ENCODE measurements at places on chromosomes 13 and 19. TPM values are rescaled to one million over a fixed set of nuclear protein-coding genes. Genes with fewer than 3 reads are reported as not detected.
A peak's percentile ranks its signal among the peaks of the same experiment; 100 is the strongest.

GRCh38 chr13:40920826-40921225, 98.3 kb downstream of the ELF1 start:
- H3K4me1 ChIP-seq: peaks cover 10% of the 10 kb centered on the region
- peak overlapping the region; percentile 91 for H3K27ac ChIP-seq
- H3K36me3 ChIP-seq: no peaks in the 10 kb centered on the region
- peak overlapping the region; percentile 67 for H3K4me3 ChIP-seq

The ZNF350 gene
- 11.0 TPM for total RNA-seq

- peak overlapping the region; percentile 46 for H3K27ac ChIP-seq
- no peak for DNase-seq
- no peaks in the 10 kb centered on the region for H3K27me3 ChIP-seq
- no peak overlapping the region for H3K4me3 ChIP-seq
- no peaks in the 10 kb centered on the region for H3K36me3 ChIP-seq
Observed at GRCh38 chr13:48110132-48110868, 15.4 kb upstream of the MED4 start.

The OR7A5 gene
- total RNA-seq: not detected

GRCh38 chr13:102881819-102882686, 36.2 kb downstream of the ERCC5 start:
- H3K4me3 ChIP-seq: no peak overlapping the region
- DNase-seq: no peak
- H3K36me3 ChIP-seq: no peaks in the 10 kb centered on the region
- H3K27me3 ChIP-seq: no peaks in the 10 kb centered on the region

DNA sequence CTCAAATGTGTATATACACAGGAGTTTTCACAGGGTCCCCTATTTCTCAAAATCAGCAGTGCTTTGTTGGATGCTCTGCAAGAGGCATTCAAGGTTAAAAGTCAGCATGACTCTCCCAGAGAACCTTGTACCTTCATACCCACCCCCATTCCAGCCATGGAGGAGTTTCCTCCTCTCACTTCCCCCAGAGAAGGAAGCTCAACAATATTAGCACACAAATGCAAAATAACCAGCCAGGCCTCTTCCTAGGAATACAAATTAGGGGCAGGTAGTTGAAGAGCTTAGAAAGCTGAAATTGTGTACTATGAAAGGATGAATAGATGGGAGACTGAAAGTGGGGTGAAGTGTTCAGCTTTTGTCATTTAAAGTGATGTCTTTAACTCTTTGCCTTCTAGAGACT, 43.8 kb downstream of the SPRY2 start:
- no peaks in the 10 kb centered on the region for H3K4me1 ChIP-seq
- H3K27ac ChIP-seq: no peak overlapping the region
- DNase-seq: no peak
- H3K36me3 ChIP-seq: no peaks in the 10 kb centered on the region
- no peak overlapping the region for H3K4me3 ChIP-seq

The LRRC8E gene
- total RNA-seq: not detected

GRCh38 chr13:72823724-72824123, 41.8 kb downstream of the PIBF1 start:
- peaks cover 6% of the 10 kb centered on the region for H3K36me3 ChIP-seq
- DNase-seq: no peak
- no peaks in the 10 kb centered on the region for H3K27me3 ChIP-seq
- H3K27ac ChIP-seq: no peak overlapping the region

The KIR2DL3 gene
- not detected for total RNA-seq

DNA sequence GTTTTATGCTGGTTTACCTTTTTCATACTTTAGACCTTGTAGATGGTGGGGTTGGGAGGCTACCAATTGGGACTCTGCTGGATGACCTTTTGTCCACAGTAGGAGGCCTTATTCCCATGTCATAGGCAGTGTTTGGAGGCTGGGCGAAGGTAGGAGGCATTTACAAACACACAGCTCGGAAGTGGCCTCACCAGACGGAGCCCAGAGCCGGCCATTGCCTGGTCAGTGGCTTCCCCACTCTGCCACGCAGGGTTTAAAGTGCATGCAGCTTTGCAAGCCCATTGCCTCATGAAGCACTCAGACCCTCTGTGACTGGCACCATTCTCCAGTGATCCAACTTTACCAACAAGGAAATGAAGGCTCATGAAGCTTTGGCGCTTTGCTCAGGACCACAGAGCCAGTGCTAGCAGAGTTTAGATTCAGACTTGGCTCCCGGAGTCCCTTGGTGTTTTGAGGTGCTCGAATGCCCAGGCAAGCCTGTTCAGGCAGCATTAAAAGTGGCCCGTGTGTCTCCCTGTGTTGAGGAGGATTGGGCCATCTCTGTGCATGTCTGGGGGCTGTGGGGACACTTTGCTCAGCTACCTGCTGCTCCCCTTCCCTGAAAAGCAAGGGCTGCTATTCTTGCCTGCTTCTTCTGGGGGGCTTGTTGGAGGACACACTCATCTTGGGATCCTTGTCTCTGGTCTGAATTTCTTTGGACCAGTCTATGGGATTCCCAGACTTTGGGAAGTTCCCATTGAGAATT, 148.7 kb downstream of the ZNF536 start:
- DNase-seq: no peak
- H3K4me3 ChIP-seq: no peak overlapping the region
- no peak overlapping the region for H3K27ac ChIP-seq
- no peaks in the 10 kb centered on the region for H3K27me3 ChIP-seq

The PRR20E gene
- total RNA-seq: not detected

The ZNF556 gene
- total RNA-seq: not detected

- H3K27me3 ChIP-seq: peaks cover 11% of the 10 kb centered on the region
- no peaks in the 10 kb centered on the region for H3K4me1 ChIP-seq
- H3K27ac ChIP-seq: no peak overlapping the region
Observed at GRCh38 chr19:4591320-4591719, 31.8 kb upstream of the SEMA6B start.

DNA sequence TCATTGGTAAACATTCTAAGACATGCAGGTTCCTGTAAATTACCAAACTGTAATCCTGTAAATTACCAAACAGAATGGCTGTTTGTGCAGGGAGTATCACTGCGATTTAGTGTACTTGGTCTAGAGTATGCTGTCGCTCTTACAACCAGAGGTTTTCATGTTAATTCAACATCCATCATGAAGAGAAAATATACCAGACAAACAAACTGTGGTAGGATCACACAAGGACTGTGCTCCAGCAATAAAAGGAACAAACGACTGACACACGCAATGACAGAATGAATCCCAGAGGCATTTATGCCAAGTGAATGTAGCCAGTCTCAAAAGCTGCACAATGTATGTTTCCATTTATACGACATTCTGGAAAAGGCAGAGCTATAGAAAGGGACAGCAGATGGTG, 31.2 kb downstream of the RFX2 start:
- H3K36me3 ChIP-seq: no peaks in the 10 kb centered on the region
- H3K4me3 ChIP-seq: no peak overlapping the region
- no peak overlapping the region for H3K27ac ChIP-seq
- DNase-seq: no peak

The ZFP82 gene
- total RNA-seq: 8.2 TPM

DNA sequence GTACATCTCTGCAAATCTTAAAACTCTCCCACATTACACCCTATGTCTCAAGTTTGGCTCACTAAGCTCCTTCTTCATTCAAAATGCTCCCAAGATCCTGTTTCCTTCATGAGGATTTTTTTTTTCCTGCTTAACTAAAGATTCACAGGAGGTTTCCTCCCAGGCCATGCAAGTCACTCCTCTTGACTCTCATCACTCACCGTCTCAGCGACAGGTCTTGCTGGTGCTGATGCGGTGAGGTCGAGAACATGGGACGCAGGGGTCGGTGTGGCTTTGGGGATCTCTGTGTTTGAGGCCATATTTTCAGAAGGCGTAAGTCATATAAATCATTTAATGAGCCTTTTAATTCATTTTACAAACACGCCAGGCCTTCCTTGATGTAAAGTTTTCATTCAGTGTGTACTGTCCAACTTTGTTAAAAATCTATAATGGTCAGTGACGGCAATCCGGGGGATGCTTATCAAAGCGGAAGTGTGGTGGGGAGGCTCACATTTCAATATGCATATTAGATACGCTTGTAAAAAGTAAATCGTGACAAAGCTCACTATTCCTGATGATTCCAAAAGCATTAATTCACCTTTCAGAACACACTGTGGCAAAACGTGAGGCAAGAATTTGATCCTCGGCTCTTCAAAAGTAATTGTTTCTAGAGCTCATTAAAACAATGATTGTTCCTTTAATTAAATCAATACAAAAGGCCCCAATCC, 20.4 kb downstream of the EFNB2 start:
- no peak for DNase-seq
- no peaks in the 10 kb centered on the region for H3K36me3 ChIP-seq
- H3K27me3 ChIP-seq: no peaks in the 10 kb centered on the region
- peak overlapping the region; percentile 54 for H3K27ac ChIP-seq
- H3K4me3 ChIP-seq: no peak overlapping the region
- peaks cover 57% of the 10 kb centered on the region for H3K4me1 ChIP-seq

DNA sequence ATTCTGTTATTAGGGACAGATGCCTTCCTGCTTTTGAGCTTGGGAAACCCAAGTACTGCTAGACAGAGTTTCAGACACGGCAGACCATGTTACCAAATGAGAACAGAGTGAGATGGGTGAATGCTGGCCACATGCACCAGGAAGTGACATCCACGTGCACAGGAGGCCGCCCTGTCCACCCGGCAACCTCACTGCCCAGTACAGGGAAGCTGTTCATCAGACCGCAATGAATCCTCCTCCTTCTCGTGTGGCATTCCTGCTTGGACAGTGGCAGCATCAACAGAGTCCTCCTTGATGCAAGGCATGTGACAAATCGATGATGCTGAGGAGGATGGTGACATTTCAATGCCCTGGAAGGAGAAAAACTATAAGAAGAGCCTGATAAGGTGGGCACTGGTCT, 191.0 kb upstream of the SOX1 start:
- no peaks in the 10 kb centered on the region for H3K36me3 ChIP-seq
- no peak overlapping the region for H3K4me3 ChIP-seq
- H3K4me1 ChIP-seq: no peaks in the 10 kb centered on the region
- DNase-seq: no peak
- no peak overlapping the region for H3K27ac ChIP-seq
- no peaks in the 10 kb centered on the region for H3K27me3 ChIP-seq

- no peak overlapping the region for H3K27ac ChIP-seq
- no peaks in the 10 kb centered on the region for H3K36me3 ChIP-seq
- H3K4me3 ChIP-seq: no peak overlapping the region
- no peak for DNase-seq
- no peaks in the 10 kb centered on the region for H3K4me1 ChIP-seq
Observed at GRCh38 chr19:53915000-53915399, 5.9 kb downstream of the CACNG7 start.

GRCh38 chr19:55028757-55029156, 9.3 kb downstream of the GP6 start:
- no peak overlapping the region for H3K27ac ChIP-seq
- no peaks in the 10 kb centered on the region for H3K27me3 ChIP-seq
- H3K4me3 ChIP-seq: no peak overlapping the region
- no peaks in the 10 kb centered on the region for H3K36me3 ChIP-seq

- H3K27me3 ChIP-seq: no peaks in the 10 kb centered on the region
- no peaks in the 10 kb centered on the region for H3K4me1 ChIP-seq
- no peak for DNase-seq
- no peaks in the 10 kb centered on the region for H3K36me3 ChIP-seq
- no peak overlapping the region for H3K4me3 ChIP-seq
Observed at GRCh38 chr13:40460116-40460515, 206.3 kb downstream of the FOXO1 start.

GRCh38 chr13:104855581-104855980, 1679.9 kb downstream of the EFNB2 start:
- H3K4me1 ChIP-seq: no peaks in the 10 kb centered on the region
- H3K36me3 ChIP-seq: no peaks in the 10 kb centered on the region
- DNase-seq: no peak
- no peak overlapping the region for H3K27ac ChIP-seq

- H3K4me1 ChIP-seq: peaks cover 4% of the 10 kb centered on the region
- H3K4me3 ChIP-seq: no peak overlapping the region
- no peak for DNase-seq
- H3K27me3 ChIP-seq: no peaks in the 10 kb centered on the region
- no peak overlapping the region for H3K27ac ChIP-seq
Observed at GRCh38 chr13:45828256-45828968, 23.1 kb downstream of the SIAH3 start.

GRCh38 chr19:5035793-5036697, 67.1 kb downstream of the KDM4B start:
- no peaks in the 10 kb centered on the region for H3K27me3 ChIP-seq
- peak overlapping the region; percentile 49 for H3K27ac ChIP-seq
- no peak for DNase-seq
- H3K36me3 ChIP-seq: peaks cover 19% of the 10 kb centered on the region

Measured in sigmoid colon (tissue), 7 donors.